ENCODE measurements at places on chromosomes 16 and 17.

DNA sequence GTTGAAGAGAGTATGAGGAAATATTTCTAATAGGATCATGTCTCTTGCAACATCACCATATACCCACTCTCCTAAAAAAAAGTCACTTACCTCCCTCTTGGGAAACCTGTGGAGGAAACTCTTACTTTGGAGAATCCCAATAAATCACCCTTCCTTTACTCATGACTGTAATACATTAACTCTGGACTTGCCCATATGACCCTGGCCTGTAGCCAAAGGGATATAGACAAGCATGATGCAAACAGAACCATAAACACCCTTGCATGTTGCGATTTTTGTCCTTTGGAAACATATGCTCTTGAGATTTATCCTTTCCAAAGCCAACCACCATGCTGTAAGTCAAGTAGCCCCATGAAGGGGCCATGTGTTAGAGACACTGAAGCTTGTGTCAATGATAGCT, 19.5 kb downstream of the CDH11 start:
- no peak for DNase-seq

GRCh38 chr16:18950469-18951185, 24.4 kb upstream of the SMG1 start:
- DNase-seq: no peak

DNA sequence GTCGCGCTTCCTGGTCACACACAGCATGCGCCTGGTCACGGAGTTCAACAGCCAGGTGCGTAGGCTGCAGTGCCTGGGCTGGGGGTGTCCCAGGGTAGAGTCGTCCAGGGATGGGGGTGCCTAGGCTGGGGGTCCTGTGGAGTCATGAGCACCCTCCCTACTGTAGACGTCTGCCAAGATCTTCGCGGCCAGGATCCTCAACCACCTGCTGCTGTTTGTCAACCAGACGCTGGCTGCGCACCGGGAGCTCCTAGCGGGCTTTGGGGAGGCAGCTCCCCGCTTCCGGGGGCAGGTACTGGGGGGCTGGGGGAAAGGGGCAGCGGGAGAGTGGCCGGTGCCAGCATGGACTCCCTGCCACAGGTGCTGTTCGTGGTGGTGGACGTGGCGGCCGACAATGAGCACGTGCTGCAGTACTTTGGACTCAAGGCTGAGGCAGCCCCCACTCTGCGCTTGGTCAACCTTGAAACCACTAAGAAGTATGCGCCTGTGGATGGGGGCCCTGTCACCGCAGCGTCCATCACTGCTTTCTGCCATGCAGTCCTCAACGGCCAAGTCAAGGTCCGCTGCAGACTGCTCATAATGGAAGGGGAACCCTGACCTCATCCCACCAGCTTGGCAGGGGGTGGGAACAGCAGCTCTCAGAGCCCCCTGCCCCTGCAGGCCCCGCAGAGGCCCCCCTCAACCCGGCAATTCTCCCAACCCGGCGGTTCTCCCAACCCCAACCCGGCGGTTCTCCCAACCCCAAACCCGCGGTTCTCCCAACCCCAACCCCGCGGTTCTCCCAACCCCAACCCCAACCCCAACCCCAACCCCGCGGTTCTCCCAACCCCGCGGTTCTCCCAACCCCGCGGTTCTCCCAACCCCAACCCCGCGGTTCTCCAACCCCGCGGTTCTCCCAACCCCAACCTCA, 2.4 kb downstream of the PDIA2 start:
- DNase-seq: no peak

GRCh38 chr16:180101-180675, at the start of gene HBQ1:
Gene HBQ1 (plus strand): TSS chr16:180459. CDS start chr16:180487, 28 bp downstream.
- DNase-seq: no peak

- DNase-seq: no peak
These were observed 7.4 kb downstream of the SCARF1 start for GRCh38 chr17:1638171-1638590.

DNA sequence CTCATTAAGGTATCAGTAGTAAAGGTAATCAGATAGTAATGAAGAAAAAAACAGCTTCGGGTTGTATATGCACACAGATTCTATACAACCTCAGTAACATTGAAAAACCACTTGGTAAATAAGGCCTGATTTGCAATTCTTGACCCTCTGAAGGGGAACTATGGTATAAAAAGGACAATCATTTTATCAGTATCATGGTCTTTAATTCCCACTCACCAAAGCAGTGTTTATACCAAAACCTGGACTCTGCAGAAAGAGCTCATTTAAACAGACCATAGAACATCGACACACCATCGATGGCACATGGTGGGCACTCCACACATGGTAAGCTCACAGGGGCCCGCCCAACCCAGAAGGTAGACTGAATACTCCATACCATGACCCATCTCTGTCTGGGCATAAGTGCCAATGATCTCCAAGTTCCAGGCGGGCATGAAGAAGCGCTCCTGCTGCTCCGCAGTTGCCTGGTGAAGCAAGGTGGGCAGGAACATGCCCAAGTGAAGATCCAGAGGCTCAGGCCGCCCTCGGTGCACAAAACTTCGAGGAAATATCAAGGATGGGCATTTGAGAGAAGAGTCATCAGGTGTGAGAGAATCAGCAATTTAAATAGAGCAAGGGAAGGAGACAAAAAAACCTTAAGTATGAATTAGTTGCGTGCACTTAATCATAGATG, 19.0 kb downstream of the ACOX1 start:
- DNase-seq: no peak

DNA sequence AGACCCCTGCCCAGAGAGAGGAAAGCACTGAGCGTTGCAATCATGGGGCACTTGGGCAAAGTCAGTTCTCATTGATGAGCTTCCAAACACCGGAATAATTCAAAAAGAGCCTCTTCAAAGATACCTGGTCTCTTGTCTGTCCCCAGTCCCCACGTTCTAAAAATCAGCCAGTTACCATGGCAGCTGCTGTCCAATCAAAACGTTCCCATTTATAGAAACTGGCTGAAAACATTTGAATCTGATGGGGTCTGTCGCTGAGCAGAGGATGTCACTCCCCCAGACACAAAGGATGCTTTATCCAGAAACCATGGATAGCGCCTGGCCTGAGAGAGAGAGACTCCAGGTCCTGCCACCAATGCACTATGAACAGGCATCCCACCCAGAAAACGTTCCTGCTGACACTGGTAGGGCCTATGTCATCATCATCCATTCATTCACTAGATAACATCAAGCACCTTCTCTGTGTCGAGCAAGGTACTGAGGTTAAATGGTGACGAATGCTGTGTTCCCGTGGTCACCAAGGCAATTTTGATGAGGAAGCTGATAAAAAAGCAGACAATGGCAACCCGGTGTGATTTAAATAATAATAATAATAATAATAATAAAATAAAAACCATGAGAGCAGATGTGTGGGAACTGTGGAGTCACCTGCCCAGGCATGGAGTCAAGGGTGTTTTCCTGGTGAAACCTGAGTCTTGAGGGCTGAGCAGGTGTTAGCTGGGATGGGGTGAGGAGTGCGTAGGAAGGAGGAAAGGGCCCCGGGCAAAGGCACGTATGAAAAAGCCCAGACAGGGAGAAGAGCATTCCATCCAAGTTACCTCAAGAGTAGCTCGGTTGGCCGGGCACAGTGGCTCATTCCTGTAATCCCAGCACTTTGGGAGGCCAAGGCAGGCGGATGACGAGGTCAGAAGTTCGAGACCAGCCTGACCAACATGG, 19.0 kb upstream of the CALB2 start:
- no peak for DNase-seq

- DNase-seq: no peak
These were observed at the start of gene CEP295NL for GRCh38 chr17:78903101-78903779. Gene CEP295NL (minus strand): TSS chr17:78903201. CDS start chr17:78901828, 1,373 bp downstream.

GRCh38 chr17:78289802-78290363, 58.5 kb downstream of the TMEM235 start:
- DNase-seq: peak; percentile 72

DNA sequence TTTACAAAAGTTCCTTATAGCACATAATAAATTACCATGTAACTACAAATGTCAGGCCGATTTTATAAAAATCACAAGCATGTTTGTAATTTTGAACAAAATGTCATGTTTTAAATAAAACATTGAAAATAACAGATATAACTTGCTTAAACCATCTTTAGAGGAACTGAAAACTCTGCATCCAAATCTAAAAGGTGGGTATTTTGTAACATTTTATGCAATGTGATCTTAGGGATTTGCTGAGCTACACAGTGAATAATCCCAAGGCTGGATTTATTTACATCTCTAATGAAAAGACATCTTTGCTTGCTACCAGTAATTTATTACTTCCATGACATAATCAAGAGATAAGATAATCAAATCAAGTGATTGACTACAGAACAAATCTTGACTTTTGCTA, 47.5 kb downstream of the N4BP1 start:
- DNase-seq: no peak

- no peak for DNase-seq
These were observed 39.9 kb upstream of the BCO1 start for GRCh38 chr16:81198635-81199034.

DNA sequence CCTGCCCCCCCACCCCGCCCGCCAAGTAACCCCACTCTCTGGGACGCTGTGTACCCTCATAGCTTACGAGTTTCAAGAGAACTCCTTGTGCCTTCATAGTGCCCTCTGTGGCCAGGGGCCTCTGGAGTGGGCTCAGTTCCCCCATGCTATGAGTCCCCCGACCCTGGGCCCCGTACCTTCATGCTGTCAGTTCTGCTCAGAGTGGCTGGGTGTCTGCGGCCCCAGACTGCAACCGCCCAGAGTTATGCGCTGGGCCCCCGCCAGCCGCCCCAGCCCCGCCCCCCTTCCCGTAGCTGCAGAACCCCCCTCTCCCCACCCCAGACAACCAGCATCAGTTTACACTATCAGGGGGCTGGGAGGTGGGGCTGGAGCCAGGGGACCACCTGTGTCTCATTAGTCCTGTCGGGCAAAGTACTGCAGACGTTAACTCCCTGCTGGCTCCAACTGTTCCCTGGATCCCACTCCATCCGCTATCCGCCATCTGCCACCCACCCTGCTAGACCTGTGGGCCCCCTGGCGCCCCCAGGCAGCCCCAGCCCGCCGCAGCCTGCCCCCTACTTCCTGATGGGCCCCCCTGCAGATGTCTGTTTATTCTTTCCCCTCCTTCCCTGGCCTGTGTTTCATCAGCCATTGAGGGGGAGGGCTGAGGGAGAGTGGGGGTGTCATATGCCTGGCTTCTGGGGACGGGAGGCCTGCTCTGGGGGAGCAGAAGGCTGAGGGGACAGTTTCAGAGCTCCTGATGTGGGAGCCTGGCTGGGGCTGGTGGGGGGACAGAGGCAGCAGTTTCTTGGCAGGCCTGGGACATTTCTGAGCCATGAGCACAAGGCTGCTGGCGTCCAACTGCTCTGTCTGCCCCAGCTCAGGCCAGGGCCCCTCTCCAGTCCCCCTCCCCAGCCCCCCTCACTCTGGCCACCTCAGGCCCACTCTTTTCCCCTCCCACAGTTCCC, at the start of gene MFAP4:
TSS of gene MFAP4 (minus strand) at position 217 of the 947 bp plus-strand sequence. CDS start at position 182, 35 bp downstream.
- DNase-seq: no peak

- no peak for DNase-seq
These were observed 269.8 kb downstream of the RBFOX1 start for GRCh38 chr16:7602291-7602950.

- DNase-seq: no peak
These were observed 2.6 kb downstream of the ARHGAP17 start for GRCh38 chr16:25012525-25012991.

DNA sequence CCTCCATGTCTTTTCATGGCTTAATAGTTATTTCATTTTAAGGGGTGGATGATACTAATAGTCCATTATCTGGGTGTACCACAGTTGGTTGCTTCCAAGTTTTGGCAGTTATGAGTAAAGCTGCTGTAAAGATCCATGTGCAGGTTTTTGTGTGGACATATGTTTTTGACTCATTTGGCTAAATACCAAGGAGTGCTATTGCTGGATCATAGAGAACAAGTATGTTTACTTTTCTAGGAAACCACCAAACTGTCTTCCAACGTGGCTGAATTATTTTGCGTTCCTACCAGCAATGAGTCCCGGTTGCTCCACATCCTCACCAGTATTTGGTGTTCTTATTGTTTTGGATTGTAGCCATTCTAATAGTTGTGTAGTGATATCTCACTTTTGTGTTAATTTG, 181.9 kb downstream of the SPECC1 start:
- DNase-seq: no peak

DNA sequence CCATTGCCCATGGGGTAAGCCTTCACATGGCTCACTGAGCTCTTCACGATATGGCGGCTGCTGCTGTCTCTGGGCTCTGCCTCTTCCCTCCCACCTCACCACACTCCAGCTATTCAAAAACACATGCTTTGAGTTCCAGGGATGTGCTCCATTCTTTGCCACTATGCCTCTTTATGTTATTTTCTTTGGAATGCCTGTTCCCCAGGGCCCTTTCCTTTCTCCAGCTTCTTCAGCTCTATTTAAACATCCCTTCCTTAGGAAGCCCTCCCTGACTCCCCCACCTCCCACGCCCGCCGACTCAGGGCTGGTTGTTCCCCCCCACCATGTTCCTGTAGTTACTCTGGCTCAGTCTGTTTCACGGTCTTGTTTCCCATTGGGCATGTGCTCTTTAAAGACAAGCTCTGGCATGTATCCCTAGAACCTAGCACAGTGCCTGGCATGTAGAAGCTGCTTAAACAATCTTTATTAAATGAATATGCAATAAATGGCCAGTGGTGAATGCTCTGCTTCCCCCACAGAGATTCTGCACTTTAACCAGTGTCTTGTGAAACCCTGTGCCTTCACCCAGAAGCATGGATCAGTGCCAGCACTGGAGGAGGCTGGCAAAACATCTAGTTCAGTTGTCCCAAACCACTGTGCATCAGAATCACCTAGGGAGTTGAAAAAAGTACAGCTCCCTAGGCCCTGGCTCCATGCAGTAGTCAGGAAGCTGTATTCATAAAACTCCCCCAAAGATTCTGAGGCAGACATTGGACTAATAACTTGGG, 6.9 kb downstream of the MYCBPAP start:
- no peak for DNase-seq

- no peak for DNase-seq
These were observed 6.4 kb downstream of the CUEDC1 start for GRCh38 chr17:57948555-57949420.

Measured in pulmonary artery endothelial cell (primary cell).